ENCODE measurements at places on chromosomes 2 and 18.

DNA sequence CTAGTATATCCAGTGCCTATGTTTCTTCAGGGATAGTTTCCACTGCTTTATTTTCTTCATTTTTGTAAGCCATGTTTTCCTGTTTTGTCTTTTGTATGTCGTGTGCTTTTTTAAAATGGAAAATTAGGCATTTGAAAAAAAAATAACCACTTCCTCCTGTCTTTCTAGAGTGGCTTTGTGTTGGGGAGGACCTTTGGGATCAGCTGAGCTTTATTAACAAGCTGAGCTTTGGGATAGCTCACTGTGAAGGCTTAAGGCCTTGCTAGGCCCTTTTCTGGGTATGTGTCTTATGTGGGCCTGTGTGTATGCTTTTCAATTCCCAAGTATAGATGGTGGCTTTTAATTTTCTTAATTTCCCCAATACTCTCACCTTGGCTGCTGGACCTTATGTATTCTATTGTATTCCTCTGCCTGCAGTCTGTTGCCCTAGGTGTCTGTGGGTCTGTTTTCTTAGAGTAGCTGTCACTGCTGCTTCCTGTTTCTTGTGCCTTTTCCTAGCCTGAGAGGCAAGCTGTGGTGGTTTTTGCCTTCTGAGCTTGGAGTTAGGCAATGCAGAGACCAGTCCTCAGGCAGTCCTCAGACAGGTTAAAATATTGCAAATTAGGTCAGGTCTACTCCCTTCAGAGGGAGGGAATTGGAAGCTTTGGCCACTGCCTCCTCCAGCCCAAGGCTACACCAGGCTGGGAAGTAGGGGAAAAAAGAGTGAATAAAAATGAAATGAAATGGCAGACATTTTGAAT, 134.7 kb downstream of the LDLRAD4 start:
- DNase-seq = no peak

GRCh38 chr18:33034945-33035344, 262.1 kb upstream of the KLHL14 start:
- no peak for DNase-seq

DNA sequence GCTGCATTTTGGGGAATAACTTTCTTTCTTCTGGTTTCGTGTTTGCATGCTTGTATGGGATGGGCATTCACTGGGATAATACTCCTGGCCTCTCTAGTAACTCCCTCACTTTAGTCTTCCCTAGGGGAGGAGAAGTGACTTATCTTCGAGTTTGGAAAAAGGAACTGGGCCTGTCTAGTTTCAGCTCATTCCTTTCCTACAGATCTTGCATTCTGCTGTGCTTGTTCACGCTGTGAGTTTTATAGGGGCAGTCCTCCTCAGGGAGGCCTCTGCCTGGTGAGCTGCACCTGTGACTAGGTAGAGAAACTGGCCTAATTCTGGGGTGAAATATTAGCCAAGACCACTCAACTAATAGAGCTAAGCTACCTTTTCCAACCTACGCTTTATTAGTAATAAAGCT, 50.9 kb downstream of the PHLPP1 start:
- no peak for DNase-seq

DNA sequence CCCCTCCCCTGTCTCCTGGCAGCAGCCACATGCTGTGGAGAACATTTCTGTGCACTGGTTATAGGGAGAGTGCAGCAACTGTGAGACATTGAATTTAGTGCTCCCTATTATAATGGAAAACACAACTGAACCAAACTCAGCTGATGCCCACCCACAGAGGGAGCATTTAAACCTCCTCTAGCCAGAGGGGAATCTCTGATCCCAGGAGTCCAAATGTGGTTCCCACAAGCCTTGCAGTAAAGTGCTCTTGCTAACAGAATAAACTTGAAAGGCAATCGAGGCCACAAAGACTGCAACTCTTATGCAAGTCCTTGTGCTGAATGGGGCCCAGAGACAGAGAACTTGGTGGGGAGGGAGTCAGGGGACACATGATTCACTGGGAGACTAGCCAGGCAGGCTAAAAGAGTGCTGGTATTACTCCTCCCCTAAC, 638.8 kb upstream of the VRK2 start:
- DNase-seq = no peak

DNA sequence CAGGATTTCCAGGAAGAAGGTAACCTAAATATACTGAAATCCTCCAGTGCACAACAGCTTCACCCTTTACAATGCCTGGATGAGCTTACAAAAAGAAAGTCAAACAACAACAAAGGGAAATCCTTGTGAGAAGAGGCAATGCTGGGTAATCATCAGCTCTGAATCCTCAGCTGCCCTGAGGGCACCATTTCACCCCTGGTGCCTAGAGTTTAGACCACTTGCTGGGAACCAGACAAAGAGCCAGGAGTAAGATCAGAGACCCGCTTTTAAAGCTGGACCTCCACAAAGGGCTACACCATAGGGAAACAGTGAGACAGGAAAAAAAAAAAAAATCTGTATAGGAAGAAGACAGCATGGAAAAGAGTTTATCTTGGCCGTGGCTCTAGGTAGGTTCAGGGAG, 97.0 kb downstream of the FOXI3 start:
- no peak for DNase-seq

DNA sequence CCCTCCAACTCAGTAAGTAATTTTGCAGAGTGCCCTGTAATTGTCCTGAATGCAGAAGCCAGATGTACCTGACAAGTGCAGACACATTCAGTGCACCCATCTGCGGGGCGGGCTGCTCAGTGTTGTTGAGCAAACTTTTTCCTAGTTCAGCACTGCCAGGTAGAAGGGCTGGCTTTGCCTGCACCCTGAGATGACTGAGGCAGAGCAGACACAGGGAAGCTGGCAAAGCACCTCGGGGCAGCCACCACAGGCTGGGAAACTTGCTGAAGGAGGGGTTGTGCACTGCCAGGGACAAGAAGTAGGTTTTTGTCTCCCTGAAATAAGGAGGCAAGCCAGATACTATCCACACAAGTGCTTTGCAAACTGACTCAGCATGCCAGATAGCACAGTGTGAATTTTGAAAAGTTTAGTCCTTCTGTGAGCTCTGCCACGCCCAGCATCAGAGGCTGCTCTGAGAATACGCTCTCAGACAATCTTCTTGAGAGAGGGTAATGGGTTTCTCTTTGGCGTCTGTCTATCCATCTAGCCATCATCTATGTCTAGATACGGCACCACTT, 62.3 kb downstream of the SOWAHC start:
- DNase-seq = no peak

DNA sequence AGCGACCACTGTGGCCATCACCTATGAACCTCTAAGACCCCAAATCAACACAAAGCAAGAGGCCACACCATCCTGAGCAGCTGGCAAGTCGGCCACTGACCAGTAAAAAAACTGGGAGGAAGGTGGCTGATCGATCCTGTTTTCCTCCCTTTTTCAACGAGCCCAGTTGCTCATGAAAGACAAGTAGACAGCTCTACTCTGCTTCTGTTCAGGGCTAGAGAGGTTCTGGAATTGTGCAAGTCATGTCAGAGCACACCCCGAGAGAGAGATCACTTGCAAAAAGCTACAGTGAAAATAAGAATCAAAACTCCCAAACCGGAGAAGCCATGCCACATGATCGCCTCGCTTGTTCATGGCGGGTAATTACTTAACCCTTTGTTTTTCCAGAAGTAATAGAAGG, 34.6 kb downstream of the ZNF516 start:
- DNase-seq = no peak

DNA sequence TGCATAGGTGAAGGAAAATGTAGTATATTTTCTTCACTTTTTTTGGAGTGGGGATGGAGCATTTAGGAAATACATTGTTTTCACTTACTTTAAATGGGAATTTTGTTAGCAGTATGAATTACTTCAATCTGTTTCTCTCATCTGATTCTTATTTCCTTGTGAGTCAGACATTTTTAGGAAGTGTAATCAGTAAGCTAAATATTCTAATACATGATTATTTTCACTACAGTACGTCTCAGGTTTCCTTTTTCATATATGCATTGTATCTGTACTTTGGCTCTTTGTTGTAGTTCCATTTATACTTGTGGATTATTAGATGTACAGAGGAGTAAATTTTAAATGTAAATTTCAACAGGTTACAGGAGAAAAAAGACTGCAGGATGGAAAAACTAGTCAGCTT, 27.9 kb downstream of the GPD2 start:
- no peak for DNase-seq

DNA sequence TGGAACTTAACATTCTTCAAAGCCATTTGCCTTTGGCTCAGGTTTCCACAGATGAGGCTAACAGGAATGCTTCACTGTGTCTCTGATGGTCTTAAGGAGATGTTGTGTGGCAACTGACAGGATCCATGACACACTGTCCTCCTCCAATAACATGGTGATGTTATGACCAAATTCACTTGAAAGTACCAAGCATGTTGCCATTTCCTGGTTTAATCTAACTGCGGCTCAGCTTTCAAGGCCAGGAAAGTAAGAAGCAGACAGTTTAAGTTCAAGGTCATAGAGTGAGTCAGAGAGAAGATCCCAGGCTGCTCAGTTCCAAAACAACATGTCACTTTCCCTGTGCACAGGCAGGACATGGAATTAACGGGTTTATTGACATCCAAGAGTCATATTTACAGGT, 513.6 kb downstream of the STK39 start:
- no peak for DNase-seq

DNA sequence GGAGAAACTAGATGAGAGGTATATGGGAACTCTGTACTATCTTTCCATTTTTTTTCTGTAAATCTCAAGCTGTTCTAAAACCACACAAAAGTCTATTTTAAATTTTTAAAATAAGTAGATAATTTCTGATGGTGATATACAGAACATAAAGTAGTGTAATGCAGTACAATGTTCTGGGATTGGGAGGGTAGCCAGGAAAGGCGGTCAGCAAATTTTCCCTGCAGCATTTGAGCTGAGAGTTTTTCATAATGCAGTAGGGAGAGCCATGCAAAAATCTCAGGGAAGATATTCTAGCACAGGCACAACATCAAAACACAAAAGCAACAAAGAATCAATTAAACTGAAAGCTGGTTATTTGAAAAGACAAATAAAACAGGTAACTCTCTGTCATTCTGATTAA, 141.5 kb downstream of the NCKAP5 start:
- no peak for DNase-seq

DNA sequence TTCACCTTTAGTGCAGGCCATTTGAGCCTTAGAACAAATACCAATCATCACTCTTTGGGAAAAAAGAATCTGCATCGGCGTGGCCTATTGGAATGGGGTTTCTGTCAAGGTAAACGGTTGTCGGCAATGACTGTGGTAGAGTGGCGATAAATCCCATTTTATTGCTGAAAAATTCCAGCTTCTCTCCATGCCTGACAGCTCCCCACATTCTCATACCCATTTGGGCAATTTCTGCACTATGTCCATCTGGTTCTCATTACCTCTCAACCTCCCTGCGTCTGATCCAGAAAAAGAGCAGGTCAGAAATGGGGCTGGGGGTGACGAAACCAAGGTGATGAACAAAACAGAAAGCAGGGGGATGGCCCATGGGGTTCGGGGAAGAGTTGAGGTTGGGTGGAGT, 254.0 kb downstream of the MEIS1 start:
- no peak for DNase-seq

GRCh38 chr2:193537531-193537930, 1342.8 kb upstream of the TMEFF2 start:
- no peak for DNase-seq

DNA sequence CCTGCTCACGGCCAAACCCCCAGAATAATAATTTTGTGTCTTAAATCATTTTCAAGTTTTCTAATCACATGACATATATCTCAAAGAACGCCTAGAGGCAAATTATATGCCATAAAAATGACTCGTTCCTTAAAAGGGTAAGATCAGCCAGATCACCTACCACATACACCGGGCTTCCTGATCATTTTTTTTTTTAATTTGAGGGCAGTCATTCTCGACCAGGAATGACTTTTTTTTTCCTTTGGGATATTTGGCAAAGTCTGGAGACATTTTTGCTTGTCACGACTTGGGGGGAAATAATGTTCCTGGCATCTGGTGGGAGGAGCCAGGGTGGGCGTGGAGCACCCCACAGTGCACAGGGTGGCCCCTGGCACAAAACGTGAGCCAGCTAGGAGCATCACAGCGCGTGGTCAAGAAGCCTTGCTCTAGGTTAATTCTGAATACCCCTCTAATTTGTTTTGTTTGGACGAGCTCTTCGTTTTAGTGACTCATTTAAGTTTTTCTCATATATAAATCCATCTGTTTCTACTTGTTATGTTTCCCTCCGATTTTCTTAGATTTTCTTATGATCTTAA, 94.9 kb downstream of the TWIST2 start:
- DNase-seq = no peak

GRCh38 chr2:127254386-127254981, 34.4 kb upstream of the CYP27C1 start:
- no peak for DNase-seq

DNA sequence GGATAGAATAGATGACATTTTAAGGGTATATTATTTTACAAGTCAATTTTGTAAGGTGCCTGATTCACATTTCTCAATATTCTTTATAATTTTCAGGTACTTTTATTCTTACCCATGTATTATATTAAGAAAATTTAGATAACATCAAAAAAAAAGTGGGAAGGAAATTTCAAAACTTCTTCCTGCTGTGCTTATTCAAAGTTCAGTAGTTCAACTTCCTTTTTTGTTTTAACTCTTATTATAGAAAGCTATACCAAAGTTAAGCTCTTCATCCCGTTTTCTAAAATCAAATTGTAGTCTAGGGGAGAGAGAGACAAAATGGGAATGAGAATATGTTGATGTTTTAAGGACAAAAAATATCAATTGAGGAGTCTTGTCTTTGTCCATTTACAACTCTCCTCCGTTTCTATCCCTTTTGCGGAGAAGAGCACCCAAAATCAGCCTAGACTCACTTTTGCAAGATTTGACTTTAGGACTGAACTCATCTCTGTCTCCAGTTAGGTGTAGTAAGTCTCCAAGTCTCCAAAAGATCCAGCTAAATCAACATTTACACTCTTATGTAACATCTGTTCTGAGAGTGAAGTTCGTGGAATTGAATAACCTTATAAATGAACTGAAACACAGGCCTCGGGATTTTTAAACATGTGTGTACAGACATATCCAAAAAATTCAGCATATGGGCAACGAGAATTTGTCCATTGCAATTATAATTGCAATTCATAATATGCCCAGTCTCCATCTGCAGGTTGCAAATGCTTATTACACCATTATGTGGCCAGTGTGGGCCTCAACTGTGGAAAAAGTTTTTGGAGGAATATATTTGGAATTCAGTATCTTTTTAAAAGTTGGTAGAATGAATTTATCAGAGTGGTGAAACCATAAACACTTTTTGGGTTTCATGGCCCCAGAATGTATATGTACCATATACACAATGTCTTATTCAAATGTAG, 23.9 kb downstream of the FAM124B start:
- no peak for DNase-seq

- DNase-seq = no peak
These were observed 175.1 kb upstream of the PIEZO2 start for GRCh38 chr18:11324510-11324909.

DNA sequence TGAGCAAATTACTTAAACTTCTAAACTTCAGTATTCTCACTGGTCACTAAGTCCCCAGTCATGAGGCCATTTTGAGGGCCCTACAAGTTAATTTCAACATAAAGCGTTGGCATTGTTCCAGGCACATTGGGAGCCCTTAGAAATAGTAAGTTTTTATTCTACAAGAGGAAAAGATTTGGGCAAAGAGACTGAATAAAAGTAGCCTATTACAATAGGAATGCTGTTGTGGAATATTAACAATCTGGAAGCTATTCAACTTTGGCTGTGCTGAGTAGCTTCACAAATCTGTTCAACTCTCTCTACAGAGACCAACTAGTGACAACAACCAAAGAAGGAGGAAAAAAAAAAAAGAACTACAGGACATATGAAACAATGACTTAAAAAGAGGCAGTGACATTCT, 1287.5 kb upstream of the NXPH2 start:
- no peak for DNase-seq

- DNase-seq = no peak
These were observed 30.6 kb downstream of the TMEM17 start for GRCh38 chr2:62475172-62476011.

Measured in NCI-H774 (cell line).